SK-N-MC (cell line): ENCODE measurements at places on chromosomes 6 and 20.

DNA sequence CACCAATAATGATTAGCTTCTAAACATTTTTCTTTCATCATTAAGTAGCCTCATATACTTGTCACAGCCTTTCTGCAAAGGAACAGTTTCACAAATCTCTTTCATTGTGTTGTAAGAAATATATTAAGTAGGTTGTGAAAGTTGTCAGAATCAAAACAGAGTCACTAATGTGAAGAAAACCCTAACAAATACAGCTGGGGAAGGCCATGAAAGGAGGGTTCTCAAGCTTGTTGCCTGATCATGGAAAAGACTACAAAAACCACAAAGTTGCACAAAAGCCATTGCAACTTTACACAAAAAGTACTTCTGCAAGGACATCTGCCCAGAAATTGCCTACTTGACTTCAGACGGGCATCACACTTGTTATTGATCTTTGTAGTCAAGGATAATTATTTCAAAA lies 216.1 kb downstream of the ALDH8A1 start:
- DNase-seq = no peak

- DNase-seq = no peak
Measured at GRCh38 chr6:168343239-168344150, 23.9 kb upstream of the DACT2 start.

DNA sequence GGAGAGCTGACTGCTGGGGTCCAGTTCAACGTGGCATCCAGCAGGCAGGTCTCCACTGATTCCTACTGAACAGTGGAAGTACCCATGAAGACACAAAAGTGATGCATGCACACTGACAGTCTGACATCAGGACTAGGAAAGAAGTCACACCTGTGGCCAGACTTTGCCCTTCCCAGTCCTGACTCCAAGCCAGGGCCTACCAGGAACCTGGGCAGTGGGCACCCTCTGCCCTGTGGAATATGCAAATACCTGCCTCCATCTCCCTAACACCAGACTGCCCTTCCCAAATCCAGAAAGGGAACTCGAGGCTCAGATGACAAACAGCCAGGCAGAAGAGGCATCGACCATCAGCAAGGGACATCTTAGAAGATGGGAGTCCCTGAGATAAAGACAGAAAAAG lies 50.9 kb downstream of the SLC23A2 start:
- no peak for DNase-seq

DNA sequence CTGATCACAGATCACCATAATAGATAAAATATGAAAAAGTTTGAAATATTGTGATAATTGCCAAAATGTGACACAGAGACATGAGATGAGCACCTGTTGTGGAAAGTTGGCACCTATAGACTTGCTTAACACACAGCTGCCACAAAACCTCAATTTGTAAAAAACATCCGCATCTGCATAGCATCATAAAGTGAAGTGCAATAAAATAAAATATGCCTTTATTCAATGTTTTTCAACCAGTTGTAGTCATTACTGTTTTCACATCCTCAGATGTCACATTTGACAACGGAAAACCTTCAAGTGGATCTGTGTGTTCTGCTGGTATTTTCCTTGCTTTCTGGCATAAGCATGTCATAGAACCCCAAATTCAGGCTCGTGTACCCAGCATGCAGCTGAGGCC lies 50.2 kb upstream of the IFNGR1 start:
- no peak for DNase-seq
